ENCODE measurements at places on chromosomes 2 and 18.
A peak's percentile ranks its signal among the peaks of the same experiment; 100 is the strongest.

DNA sequence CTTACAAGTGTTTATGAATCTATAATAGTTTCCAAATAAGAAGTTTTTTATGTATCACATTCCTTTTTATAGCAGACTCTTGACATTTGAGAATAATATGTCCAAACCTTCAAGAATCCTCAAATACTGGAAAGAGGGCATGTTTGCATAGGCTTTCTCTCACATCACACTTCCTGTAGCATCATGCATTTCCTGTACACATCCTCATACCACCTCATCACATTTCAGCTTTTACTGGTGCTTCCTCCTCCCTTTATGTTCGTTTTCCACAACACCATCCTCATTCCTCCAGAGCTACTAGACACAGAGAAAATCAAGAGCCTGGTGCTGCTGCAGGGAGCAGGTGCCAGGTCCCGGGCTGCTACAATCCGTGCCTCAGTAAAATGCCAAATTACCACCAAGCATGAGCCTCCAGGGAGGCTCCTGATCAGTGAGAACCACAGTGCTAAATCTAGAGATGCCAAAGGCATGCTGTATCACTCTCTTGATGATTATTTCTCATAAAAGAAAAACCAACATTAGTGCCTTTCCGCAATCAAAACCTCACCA lies 137.7 kb upstream of the CYP1B1 start:
- no peak for DNase-seq

GRCh38 chr18:13039806-13040205 lies 48.6 kb downstream of the CEP192 start:
- no peak for DNase-seq

GRCh38 chr2:237304763-237305514 lies 109.0 kb downstream of the COL6A3 start:
- DNase-seq: no peak

GRCh38 chr2:224584785-224585210 lies 365 bp downstream of the CUL3 start:
- peak; percentile 53 for DNase-seq

GRCh38 chr2:5359397-5359796 lies 332.8 kb upstream of the SOX11 start:
- no peak for DNase-seq

- no peak for DNase-seq
Measured at GRCh38 chr2:214180686-214181085, 230.2 kb upstream of the VWC2L start.

- no peak for DNase-seq
Measured at GRCh38 chr2:180571559-180571958, 408.8 kb upstream of the UBE2E3 start.

DNA sequence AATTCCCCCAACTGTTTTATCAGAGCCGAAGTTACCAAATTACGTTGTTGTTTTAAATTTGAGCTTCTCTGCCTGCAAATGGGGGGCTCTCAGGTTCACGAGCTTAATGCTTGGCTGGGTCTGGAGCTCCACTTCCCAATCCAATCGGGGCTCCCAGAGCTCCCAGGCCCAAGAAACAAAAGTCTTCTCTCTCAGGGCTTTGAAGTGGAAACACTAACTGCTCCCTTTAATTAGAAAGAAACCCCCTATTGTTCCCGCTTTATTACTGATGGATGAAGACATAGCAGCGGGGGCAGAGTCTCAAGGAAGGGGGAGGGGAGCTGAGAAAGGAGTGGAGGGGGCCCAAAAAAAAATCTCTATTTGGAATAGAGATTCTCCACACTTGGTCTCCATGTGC lies 15.6 kb upstream of the PKDCC start:
- no peak for DNase-seq

DNA sequence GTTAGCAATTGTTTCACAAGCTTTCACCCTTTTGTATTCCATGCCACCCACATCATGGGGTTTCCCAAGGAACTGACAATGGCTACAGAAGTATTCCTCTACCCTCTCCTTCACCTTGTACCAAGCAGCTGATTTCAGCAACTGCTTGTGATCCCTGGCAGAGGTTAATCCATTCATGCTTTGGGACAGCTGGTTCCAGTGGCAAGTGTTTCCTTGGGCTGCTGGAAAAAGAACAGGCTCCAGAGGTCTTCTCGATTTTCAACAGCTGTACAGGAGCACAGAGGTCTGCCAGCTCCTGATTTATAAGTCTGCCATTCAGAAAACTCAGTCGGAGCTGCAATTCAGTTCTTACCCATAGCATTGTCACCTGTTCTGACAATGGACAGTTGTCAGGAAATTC lies 239.2 kb upstream of the CWC22 start:
- no peak for DNase-seq

- DNase-seq: no peak
Measured at GRCh38 chr2:190344276-190344827, 963 bp downstream of the INPP1 start.

DNA sequence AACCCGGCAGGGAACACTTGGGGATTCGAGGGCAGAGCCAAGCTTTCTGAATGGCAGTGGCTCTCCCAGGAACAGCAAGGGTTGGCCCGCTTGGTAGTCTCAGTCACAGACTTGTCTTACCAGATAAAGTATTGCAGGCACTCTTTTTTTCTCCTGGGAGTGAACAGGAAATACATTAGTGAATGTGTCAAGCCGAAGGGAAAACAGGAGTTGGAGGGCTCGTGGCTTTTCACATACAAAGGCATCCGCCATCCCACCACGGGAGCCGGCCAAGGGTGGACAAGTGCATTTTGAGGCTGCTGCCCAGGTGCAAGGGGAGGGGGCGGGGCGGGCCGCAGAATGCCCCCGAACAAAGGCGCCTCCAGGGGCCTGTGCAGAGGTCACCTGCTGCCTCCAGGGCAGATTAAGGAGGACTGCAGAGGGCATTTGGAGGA lies 163.3 kb upstream of the SIX3 start:
- no peak for DNase-seq

- DNase-seq: no peak
Measured at GRCh38 chr18:23532848-23533247, 29.5 kb downstream of the RMC1 start.

DNA sequence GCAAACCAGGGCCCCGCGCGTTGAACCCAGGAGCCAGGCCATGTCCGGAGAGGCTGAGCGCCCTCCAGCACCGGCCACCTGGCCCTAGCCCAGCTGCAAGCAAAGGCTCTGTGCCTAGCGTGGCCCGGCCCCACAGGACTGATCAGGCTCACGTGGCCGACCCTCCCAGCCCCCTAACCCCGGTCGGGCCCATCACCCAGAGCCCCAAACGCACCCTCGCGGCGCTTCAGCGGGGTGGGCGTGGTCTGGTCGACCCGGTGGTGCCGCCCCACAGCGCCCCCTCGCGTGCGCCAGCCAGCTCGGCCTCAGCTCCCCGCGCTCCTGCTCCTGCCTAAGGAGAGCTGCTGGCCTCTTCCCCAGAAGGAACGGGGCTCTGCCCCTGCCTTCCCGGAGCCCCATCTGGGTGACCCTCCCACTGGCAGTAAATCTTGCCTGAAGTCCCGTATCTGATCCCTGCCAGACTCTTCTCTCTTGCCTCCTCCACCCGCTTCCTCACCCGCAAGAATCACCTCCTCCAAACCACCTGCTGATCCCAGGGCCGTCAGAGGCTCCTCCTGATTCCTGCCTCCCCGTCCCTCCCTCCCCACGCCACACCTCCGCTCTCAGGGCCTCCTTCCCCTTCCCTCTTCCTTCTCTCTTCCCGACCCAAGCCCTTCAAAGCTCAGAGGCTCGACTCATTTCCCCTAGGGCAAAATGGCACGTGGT lies 12.3 kb upstream of the TEX51 start:
- peak; percentile 55 for DNase-seq

DNA sequence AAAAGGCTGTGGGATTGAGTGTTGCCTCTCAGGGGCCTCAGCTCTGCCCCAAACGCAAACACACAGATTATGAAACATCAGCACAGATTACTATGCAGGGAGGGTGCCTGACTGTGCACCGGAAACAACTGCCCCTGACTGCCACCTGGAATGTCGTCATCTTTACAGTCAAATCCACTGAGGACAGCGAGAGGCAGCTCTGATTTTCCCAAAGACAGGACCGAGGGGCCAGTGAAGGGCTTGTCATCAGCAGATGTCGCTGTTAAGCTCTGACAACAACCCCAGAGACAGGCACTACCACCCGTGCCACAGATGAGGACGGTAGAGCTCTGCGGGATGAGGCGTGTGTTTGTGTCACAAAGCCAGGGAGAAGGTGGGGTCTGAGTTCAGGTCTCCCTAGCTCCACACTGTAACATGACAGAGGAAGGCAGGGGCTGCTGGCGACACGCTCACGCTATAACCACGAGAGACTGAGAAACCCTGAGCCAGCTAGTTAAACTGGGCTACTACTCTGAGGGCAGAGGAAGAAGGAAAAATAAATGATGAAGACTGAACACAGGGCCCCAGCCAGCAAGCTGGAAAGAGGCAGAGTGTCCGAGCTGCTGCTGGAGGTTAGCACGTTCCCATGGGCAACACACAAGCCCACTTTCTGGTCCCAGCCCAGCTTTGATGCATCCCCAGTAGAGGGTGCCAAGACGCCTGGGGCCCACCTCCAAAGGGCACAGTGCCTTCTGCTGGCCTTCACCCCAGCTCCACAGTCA lies 47.0 kb downstream of the PARD6G start:
- no peak for DNase-seq

DNA sequence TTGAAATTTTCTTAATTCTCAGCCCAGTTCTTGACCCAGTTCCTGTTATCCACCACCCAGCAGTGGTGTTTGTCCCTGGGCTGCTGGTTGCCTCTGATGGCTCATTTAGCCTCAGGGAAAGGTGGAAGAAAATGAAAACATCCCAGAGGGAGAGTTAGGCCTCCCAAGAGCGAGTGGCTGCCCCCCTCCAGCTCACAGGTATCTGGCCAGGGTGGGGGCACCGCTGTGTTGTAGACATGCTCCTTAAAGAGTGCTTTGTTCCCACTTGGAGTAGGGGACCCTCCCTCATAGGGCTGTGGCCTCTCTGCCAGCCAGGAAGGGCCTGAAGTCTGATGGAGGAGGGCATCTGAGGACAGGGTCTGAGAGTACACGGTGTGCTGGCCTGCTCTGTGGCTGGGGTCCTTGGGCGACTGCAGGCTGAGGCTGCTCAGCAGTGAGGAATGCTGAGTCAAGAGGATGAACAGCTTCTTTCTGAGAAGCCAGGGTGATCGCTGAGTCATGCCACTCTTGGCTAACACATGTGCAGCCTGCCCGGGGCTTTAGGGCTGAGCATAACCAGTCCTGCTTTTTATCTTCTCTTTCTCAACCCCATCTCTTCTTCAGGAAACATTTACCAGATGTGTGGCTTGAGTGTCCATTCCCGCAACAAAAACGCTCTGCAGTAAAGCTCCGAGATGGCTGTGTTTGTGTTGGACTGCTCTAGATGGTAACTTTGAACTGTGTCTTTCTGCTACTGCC lies 72.3 kb downstream of the IL1R2 start:
- DNase-seq: peak; percentile 88

DNA sequence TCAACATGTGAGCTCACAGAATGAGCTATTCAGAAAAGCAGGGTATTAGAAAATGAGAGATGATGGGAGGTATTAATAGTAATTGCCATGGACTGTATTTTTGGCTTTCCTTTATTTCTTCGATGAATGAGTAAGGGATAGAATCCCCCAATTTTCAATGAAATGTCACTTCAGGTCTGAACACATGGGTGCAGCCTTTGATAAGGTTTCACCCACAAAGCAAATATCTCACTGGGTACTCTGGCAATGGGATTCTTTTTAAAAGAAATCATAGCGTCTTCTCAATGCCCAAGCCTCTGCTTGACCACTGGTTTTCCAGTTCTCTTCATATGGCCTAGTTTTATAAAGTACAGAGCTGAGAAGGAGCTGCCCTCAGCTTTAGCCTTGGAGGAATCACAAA lies 610.5 kb upstream of the FANCL start:
- DNase-seq: no peak
